Stimulated activated CD8-positive, alpha-beta memory T cell treated with anti-CD3 and anti-CD28 coated beads, Interleukin-4, amount 100 ng/mL, for 4 hours (primary cell): ENCODE measurements at places on chromosomes 7 and 10.

- DNase-seq, result no peak
These were observed 488 bp downstream of the MTERF1 start for GRCh38 chr7:91880016-91880412.

DNA sequence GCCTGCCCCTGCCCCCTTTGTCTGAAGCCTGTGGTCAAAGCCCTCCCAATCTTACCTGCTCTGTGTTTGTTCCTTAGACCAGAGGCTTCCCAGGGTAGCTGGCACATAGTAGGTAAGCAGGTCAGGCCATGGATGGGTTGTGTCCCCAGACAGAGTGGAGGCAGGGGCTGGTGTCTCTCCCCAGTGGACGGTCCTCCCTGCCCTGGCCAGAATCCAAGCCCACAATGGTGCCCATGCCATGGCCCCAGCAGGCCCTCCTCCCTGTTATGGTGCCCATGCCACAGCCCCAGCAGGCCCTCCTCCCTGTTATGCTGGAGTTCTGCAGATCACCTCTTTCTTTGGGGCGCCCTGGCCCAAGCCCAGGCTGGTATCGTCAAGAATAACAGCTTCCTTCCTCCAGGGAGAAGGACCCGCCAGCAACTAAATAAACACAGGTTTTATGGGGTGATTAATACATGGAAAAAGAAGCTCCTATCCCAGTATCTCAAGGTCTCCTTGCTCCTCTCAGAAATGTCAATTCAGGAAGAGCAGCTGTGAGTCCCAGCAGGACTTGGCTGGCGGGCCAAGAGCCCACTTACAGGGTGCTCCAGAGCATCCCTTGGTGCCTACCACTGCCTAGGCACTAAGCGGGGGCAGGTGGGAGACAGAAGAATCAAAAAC lies 82.0 kb downstream of the NEURL1 start:
- DNase-seq, result no peak

DNA sequence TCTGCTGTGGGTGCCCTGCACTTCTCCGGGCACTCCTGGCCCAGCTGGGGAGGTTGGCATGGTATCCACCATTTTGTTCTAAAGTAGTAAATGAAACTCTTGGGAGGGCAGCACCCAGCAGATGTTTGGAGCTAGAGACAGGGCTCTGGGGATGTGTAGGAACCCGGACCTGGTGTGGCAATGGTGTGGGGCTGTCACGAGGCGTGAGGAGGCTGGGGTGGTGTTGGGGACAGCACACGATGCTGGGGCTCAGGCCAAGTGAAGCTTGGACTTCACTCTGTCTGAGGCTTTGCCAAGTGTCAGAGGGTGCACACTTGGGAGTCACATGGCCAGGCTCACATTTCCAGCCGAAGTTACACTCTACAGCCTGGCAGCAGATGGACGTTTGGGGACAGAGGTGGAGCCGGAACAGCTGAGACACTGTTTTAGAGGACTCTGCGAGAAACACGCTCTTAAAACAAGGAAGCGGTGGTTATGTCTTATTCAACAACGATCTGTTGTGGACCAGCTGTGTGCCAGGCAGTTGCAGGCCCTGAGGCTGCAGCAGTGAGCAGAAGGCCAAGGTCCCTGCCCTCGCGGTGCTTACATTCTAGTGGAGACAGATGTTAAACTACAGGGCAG lies 118.2 kb downstream of the CUX1 start:
- no peak for DNase-seq

DNA sequence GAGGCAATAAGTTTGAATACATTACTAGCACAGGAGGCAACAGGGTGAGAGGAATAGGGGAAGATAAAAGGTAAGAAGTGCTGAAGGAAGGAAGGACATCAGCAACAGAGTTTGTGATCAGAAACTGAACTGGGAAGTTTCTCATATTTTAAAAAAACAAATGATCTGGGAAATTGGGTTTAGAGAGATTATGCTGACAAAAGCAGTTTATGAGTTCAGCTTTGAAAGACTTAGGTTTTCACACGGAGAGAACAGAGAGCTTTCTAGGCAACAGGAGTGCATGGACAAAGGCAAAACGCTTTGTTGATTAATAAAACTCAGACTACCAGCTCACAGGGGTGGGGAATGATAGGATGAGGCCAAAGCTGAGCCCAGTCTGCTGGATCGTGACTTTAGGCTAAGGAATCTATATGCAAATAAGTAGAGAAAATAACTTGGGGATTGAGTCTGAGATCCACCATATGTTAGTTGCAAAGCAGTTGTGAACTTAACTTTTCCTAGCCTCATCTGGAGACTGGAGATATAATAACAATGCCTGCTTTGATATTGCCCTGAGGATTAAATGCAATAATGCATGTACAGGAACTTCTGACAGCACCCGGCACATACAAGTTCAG lies 4.2 kb downstream of the OSBPL3 start:
- no peak for DNase-seq

- DNase-seq, result no peak
These were observed 127.9 kb downstream of the LHPP start for GRCh38 chr10:124589491-124590041.

GRCh38 chr7:7868572-7868899 lies 100.1 kb upstream of the GLCCI1 start:
- no peak for DNase-seq
